Endodermal cell (in vitro differentiated cells): ENCODE measurements at places on chromosomes 7 and 10. TPM values are rescaled to one million over a fixed set of nuclear protein-coding genes. Genes with fewer than 3 reads are reported as not detected.

The PHYH gene
- total RNA-seq = 37.2 to 49.7 TPM (median 37.9 TPM) in 3 replicates

The ITIH5 gene
- 2.8 and 2.9 TPM in 2 replicates for total RNA-seq

The GRID1 gene
- 0.13 to 0.42 TPM (median 0.16 TPM) in 3 replicates for total RNA-seq

The AKR1C4 gene
- not detected in 2 replicates for total RNA-seq

The TUBAL3 gene
- total RNA-seq = not detected in 3 replicates

The EIF5AL1 gene
- total RNA-seq = 0.61 to 0.72 TPM (median 0.62 TPM) in 3 replicates

The LBX1 gene
- not detected in 3 replicates for total RNA-seq

The HGF gene
- 0.14 and 0.20 TPM in 2 replicates for total RNA-seq

The ANKRD61 gene
- total RNA-seq = not detected in 3 replicates

The LEP gene
- total RNA-seq = not detected in 3 replicates

The JAZF1 gene
- 18.2 to 29.1 TPM (median 18.3 TPM) in 3 replicates for total RNA-seq
